ENCODE measurements at places on chromosomes 5 and 9. TPM values are rescaled to one million over a fixed set of nuclear protein-coding genes. Genes with fewer than 3 reads are reported as not detected.

- no peak for DNase-seq
Observed at GRCh38 chr5:15783734-15784133, 283.8 kb downstream of the FBXL7 start.

Gene MARCHF11
- total RNA-seq: 5.1 TPM

GRCh38 chr5:93891491-93892480 lies 150.4 kb upstream of the POU5F2 start:
- DNase-seq: no peak

Gene GZMA
- not detected for total RNA-seq

DNA sequence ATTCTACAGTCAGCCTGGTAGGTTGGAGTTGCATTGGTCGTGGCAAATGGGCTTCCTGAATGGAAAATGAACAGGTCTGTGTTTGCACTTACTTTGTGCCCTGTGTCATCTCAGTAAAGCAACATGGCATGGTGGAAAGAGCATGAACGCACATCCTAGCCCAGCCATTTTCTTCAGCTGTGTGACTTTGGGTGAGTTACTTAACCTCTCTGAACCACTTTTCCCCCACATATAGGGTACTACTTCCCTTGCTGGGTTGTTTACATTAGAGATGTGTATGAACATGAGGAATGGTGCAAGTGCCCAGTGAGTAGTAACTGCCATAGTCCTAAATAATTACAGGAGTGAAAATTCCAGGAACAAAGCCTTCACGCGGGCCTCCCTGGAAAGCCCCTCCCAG lies 83.6 kb downstream of the MVB12B start:
- DNase-seq: no peak

DNA sequence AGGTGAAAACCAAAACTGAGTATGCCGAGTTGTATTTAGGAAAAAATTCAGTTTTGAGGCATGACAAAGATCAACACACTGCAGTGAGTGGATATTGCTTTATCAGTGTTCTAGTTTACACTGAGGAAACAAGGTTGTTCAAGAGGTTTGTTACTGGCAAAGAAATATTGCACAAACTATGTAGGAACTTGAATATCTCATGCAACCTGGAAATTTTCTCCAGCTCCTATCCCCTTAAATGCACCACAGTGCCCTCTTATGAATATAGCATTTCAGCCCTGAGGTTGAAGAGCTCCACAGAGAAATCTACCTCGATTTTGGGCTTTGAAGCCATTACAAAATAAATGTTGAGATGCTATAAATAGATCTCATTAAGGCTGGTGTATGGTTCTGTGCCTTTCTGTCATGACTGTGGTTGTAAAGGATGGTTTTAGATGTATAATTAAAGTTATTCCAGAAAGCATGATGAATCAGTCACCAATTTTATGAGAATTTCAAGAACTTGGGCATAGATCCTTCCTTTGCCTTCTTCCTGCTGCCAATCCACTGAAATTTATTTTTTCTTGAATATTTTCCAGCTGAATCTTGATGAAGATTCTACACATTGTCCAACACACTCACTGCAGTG lies 159.3 kb downstream of the SPATA31D1 start:
- DNase-seq: no peak

- DNase-seq: no peak
Observed at GRCh38 chr5:66179297-66180051, 35.4 kb downstream of the SREK1 start.

Gene NOTCH1
- total RNA-seq: 17.8 TPM

GRCh38 chr9:92794426-92794825 lies 29.8 kb upstream of the BICD2 start:
- no peak for DNase-seq

GRCh38 chr5:78984439-78985115 lies 533 bp downstream of the ARSB start:
- DNase-seq: peak; percentile 94

DNA sequence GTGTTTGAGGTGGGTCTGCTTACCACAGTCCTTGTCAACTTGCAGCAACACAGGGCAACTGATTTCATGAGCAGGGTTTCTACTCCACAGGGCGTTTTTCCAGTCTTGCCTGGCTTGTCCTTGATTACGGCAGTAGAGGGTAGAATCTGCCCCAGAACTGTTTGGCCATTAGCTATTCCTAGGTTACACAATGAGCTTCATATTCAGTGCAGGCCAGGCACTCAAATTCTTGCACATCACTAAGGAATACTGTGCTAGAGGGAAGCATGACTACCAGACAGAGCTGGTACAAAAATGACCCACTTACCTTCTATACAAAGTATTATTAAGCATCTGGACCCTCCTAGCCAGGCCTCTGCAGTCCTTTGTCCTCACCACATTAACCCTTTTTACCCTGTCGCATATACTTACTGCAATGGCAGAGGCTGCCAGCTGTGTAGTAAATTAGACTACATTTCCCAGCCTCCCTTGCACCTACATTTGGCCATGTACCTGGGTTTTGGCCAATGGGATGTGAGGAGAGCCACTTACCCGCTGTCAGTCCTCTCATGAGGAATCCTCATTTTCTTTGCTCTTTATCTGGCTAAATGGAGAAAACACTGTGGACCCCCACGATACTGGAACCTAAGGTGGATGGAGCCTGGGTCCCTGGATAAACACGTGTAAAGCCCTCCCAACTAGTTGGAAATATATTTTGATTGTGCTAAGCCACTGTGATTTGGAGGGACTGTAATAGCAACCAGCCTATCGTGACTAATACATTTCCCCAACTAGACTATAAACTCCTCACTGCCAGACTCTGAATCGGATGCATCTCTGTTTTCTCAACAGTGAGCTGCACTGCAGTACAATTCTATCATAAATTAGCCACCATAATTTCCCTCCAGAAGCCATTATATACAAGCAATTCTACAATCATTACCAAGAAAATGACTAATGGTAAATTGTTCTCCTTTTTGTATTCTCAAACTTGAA lies 218.7 kb downstream of the GLIS3 start:
- no peak for DNase-seq

- no peak for DNase-seq
Observed at GRCh38 chr5:88756953-88757352, 126.0 kb downstream of the MEF2C start.

Gene PHYHD1
- 25.3 TPM for total RNA-seq

Gene PCDHA5
- 1.8 TPM for total RNA-seq

Data from cardiac muscle cell (in vitro differentiated cells and primary cell).